ENCODE measurements at places on chromosomes 16 and 17.
A peak's percentile ranks its signal among the peaks of the same experiment; 100 is the strongest.

DNA sequence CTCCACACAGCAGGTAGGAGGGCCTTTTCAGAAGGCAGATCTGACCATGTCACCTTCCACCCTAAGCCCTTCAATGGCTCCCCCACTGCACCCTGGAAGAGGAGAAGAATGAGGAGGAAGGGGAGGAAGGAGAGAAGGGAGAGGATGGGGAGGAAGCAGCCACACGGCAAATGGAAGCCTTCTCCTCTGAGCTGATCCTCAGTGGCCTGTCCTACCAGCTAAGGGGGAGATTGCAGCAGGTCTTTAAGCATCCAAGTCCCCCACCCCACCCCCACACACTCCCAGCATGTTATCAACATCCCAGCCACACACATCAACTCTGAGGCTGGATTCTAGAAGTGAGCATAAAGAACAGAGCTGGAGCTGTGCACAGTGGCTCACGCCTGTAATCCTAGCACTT lies 46.2 kb upstream of the RBFOX3 start:
- DNase-seq, result no peak

- DNase-seq, result no peak
Measured at GRCh38 chr16:53515259-53515658, 12.2 kb upstream of the AKTIP start.

GRCh38 chr17:17207998-17208397 lies 1.9 kb upstream of the PLD6 start:
- no peak for DNase-seq

DNA sequence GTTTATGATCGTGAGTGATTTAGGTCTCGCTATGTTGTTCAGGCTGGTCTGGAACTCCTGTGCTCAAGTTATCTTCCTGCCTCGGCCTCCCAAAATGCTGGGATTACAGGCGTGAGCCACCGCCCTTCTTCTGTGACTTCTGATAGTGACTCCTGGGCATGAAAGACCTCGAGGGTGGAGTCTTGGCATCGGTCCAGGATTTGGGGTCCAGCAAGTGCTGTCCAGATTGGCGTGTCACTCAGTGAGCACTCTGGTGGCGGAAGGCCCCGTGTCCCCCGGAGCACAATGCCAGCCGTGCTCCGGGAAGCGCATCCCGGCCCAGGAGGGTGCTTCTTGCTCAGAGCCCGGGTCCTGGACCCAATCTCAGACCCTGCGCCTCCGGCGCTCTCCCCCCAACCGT lies 6.8 kb downstream of the OR1F1 start:
- DNase-seq, result no peak

GRCh38 chr16:17409894-17410293 lies 60.9 kb downstream of the XYLT1 start:
- DNase-seq, result no peak

GRCh38 chr16:66131895-66132294 lies 234.6 kb upstream of the CDH5 start:
- DNase-seq, result no peak

GRCh38 chr16:26051063-26051462 lies 359.3 kb downstream of the HS3ST4 start:
- no peak for DNase-seq

DNA sequence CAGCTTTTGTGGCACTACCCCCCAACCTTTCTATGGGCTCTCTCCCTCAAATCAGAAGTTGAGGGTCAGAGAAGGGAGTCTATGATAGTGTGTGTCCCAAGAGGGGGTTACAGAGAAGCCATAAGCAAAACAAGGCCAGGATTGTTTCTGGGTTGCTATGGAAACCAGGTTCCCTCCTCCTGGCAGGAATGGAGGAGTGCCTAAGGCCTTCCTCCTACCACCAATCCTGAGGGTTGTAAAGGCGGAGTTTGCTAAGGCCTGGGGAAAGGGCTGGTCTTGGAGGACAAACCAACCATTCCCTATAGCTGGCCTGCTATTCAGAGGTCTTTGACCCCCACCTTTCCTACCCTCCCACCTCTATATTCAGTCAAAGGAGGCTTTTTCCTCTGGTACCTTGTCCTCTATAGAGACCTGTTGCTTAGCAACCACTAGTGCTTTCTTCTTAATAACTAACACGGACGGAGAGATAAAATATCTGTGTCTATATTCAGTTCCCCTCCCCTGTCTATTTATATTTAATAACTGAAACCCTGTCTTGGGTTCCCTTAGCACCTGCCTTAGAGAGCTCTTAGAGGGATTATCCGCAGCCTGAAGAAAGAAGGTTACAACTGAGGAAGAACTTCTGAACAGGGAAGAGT lies 43.4 kb downstream of the NEUROD2 start:
- no peak for DNase-seq

DNA sequence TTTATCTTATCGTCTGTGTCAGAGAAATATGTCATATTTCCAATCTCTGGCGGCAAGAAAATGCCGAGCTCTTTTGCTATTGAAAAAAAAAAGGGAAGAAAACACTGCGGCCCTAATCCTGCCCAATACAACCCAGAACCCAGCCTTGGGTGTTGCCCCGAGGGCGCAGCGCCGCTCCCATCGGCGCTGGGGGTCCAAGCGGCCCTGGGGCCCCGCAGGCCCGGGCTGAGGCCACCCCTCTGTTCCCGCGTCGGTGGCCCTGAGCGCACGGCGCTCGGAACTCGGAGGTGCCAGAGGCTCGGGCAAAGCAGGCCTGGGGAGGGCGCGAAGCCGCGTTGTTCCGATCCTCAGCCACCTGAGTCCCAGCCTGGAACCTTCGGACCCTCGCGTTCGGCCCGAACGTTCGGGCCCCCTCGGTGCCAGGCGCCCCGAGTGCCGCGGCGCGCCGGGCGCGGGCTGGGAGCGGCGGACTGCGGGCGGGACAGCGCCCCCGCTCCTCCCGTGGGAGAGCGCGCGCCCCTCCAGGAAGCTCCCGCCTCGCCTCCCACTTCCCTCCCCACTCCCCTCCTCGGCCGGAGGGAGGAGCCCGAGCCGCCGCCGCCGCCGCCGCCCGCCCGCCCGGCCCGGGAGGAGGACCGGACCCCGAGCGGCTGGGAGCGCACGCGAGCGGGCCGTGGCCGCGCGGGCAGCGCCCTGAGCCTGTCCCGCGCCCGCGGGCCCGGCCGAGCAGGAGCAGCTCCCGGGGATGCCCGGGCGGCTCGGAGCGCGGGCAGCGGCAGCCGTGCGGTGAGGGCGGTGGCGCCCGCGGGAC lies at the start of gene CPNE2:
CPNE2 (plus strand) TSS at position 609 of the 811 bp plus-strand sequence. CDS start 18,160 bp downstream, outside the sequence.
- peak; percentile 82 for DNase-seq

GRCh38 chr17:57614742-57615141 lies 130.4 kb downstream of the CCDC182 start:
- no peak for DNase-seq

GRCh38 chr17:13592427-13592826 lies 9.3 kb downstream of the HS3ST3A1 start:
- DNase-seq, result no peak

DNA sequence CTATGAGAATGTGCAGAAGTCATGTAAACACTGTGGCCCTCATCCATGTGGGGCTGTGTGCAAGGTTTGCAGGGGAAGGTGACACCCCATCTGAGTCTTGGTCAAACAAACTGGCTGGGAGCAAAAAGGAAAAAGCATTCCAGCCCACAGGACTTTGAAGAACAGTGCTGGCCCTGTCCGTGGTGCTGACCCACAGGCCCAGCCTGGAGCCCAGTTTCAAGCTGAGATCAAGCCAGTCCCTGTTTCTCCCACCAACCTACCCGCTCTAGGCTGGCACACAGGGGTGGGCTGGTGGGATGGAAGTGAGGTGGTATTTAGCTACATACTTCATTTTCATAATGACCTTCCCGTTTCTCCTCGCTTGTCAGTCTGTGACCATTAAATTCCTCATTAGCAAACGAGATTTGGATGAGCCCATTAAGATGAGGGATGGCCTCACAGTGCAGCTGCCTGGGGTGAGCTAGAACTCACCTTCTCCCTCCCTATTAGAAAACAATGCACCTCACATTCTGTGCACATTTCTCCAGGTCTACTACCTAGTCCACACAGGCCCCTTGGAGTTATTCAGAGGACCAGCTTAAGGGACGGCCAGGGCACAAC lies 12.6 kb upstream of the RPL38 start:
- DNase-seq, result peak; percentile 67

GRCh38 chr16:50282955-50283631 lies 16.7 kb downstream of the ADCY7 start:
- DNase-seq, result no peak

- DNase-seq, result no peak
Measured at GRCh38 chr16:68375801-68376536, 65.2 kb downstream of the PRMT7 start.

- DNase-seq, result no peak
Measured at GRCh38 chr17:40515011-40515410, 13.6 kb upstream of the TNS4 start.

- no peak for DNase-seq
Measured at GRCh38 chr17:9332132-9332494, 243.5 kb downstream of the STX8 start.

DNA sequence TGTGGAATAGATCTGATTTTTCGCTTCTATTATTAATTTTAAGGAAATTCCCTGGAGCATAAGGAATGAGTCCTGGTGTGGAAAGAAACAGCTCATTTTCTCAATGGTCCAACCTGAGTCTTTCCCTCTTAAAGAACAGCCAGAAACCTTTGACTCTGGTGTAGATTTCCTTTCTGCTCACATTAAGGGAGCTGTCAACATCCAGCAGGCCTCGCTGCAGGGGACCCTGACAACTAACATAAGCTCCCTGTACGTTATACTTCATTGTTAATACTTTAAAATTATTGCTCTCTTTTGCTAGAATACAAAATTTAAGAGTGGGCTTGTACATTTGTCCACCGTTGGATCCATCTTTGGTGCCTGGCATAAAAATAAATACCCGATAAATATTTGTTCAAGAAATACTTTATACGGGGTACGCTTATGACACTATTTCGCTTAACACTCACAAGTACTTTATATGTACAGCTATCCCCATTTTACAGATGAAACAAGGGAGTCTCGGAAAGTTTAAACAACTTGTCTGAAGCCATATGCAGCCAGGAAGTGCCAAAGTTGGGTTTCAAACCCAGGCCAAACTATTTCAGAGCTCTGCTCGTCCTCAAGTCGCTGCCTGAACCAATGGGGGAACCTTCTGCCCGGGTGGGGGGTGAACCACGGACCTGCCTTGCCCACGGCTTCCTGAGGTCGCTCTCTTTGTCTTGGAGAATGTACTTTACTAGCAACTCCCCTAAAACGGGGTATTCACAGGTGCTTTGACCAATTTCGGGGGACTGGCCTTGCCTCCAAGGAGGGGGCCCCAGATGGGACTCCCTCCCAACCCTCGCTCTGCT lies 611 bp downstream of the SMARCE1 start:
- no peak for DNase-seq

DNA sequence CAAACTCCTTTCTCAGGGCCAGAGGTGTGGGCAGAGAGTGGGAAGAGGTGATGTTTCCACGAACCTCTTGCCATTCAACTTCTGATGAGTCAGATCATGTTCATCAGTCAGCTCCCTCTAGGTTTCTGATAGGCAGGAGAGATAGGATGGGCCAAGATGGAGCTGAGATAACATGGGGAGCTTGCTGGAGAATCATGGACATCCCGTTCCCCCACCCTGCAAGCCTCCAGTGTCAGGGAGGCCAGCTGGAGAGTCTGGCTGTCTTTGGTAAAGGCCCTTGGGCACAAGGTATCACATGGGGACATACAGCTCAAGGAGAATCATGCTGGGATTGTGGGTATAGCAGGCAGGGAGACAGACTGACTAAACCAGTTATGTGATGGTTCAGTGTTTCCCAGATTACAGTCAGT lies 136.0 kb upstream of the IRX3 start:
- no peak for DNase-seq

- DNase-seq, result no peak
Measured at GRCh38 chr16:3548445-3548844, 28.8 kb downstream of the NLRC3 start.

- no peak for DNase-seq
Measured at GRCh38 chr16:3486506-3487215, 8.6 kb downstream of the C16orf90 start.

DNA sequence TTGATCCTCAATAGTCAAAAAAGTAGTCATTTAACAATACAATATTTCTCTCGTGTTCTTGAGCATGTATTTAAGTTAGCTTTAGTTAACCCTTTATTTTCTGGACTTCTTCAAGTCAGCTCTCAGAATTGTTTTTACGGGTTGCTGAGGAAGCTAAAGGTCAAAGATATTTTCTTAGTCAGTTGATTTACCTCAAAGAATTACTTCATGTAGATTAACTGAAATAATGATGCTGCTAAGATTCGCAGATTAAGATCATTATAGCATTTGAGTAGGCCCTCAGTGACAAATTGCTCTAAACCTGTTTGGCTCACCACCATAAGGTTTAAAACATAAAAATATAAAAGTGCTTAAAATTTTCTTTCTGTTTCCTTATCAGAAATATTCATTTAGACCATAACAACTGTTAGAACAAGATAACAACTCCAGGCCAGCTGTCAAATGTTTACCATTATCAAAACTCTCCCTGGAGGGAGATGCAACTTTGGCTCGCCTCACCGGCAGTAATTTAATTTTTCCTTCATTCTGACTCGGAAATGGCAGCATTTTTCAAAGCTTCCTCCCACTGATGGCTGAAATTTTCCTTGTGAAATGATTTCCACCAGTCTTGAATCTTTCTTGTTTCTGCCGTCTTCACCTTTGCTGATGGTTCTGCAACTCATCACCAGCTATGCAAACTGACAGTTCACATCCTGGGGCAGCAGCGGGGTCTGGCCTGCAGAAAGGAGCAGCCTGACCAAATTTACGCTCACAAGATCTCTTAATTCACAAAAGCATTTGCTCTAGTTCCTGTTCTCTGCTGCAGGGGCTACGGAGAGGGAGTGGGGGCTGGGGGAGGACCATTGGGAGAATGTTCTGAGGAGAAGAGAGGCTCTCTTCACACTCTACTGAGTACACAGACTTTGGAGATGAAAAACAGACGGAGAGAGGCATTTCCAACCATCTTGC lies 254.8 kb upstream of the TBX2 start:
- DNase-seq, result peak; percentile 54

- no peak for DNase-seq
Measured at GRCh38 chr16:66569827-66570405, 3.7 kb downstream of the CMTM1 start.

DNA sequence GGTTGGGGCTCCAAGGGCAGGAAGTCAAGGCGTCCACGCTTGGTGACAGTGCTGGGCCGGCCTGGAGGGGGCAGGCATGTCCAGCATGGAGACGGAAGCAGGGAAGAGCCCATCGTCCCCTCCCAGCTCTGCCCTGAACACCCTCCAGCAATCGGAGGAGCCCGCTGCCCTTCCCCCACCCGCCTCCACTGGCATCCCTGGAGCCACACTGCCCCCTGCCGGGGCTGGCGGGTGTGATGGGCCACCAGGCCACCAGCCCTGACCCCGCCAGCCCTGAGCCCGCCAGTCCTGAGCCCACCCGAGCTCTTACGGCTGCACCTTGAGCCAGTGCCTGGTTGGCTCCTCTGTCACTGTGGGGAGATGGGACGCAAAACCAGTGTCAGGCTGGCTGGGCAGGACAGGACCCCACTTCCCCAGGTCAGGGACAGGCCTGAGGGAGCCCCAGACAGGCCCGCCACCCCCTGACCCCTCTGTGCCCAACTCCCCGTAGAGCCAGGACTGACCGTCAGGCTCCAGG lies 4.1 kb upstream of the CDH15 start:
- peak; percentile 90 for DNase-seq

DNA sequence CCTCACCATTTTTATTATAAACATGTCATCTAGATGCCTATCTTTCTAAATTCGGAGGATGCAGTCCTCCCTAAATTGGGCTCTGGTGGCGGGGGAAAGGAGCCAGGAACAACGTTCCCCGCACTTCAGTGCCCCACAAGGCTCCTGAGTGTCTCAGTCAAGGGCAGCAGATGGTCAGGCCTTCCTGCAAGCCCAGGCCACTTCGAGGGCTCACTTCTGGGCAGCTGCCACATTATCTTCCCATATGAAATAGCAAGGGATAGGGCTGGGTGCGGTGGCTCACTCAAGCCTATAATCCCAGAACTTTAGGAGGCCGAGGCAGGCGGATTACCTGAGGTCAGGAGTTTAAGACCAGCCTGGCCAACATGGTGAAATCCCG lies 32.3 kb downstream of the FBXO31 start:
- no peak for DNase-seq

Data from right forelimb (tissue), 1 donor.